Stimulated activated CD8-positive, alpha-beta memory T cell treated with anti-CD3 and anti-CD28 coated beads, Interleukin-7, amount 100 ng/mL, for 1 hour (primary cell): ENCODE measurements at places on chromosomes 1 and 21.

GRCh38 chr1:219626865-219627264, 14.0 kb upstream of the ZC3H11B start:
- DNase-seq = no peak

DNA sequence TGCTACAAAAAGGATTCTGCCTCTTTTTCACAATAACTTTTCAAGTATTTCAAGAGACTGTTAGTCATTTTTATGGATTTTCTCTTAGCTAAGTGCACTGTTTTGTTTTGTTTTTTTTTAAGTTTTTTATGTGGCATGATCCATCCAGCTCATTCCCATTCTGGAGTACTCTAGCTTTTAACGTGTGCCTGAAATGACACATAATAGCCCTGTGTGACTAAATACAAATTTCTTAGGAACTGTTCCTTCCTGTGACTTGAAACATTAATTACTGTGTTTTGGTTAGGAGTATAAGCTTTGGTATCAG, 143.9 kb downstream of the HS2ST1 start:
- DNase-seq = no peak

GRCh38 chr1:32988665-32989064, 24.1 kb upstream of the RNF19B start:
- no peak for DNase-seq

DNA sequence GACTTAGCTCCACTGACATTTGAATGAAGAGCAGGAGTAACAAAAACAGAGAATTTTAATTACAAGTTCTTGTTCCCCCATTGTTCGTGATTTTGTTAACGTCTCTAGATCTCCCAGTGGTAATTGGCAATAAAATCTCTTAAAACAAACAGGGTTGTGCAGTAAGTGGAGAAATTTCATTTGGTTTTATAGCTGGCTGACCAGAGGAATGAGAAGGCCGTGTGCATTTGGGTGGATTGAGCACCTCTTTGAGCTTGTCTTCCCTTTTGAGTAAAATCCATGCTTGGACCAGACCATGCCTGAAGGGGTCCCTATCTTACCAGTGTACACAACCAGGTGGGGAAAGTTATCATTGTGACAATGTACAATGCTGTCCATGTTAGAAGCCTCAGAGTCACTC, 137.8 kb downstream of the HIVEP3 start:
- no peak for DNase-seq

DNA sequence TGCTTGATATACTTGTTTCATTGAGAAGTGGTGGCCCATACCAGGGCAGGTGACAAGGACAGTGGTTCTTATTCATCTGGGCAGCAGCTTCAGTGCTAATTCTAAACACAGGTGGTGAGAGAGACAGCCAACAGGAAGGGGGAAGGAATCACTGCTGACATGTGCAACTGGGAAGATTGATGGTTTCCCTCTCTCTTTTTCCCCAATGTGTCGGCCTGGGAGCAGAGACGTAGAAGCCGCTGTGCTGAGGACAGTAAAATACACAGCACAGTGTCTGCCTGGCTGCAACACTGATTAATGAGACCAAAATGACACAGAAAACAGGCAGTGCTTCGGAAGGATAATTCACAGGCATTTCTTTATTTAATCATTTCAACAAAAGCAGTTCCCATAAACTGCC, 48.8 kb downstream of the WARS2 start:
- DNase-seq = no peak
